ENCODE measurements at places on chromosomes 3 and 15. TPM values are rescaled to one million over a fixed set of nuclear protein-coding genes. Genes with fewer than 3 reads are reported as not detected.

- H3K36me3 ChIP-seq, result peaks cover 4% of the 10 kb centered on the region
- peaks cover 17% of the 10 kb centered on the region for H3K4me1 ChIP-seq
- no peak overlapping the region for H3K27ac ChIP-seq
- no peaks in the 10 kb centered on the region for H3K27me3 ChIP-seq
- DNase-seq, result no peak
- no peak overlapping the region for H3K4me3 ChIP-seq
Measured at GRCh38 chr15:49168016-49168415, 2.0 kb upstream of the GALK2 start.

DNA sequence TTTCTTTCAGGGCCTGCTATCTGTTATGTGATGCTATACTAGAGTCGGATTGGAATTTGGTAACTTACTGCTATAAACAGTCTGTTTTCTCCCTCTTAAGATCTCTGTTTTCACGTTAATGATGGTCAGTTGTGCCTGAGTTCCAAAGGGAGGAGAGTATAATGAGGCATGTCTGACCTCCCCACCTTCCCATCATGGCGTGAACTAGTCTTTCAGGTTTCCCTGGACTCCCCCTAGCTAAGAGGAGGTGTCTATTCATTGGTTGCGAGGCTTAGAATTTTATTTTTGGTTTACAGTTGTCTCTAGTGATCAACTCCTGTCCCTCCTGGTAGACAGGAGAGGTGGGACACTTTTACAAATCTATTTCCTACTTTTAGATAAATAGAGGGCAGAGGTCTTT is 27.8 kb upstream of the PXYLP1 start:
- no peak overlapping the region for H3K4me3 ChIP-seq
- H3K27me3 ChIP-seq, result peaks cover 8% of the 10 kb centered on the region
- H3K36me3 ChIP-seq, result no peaks in the 10 kb centered on the region
- H3K27ac ChIP-seq, result no peak overlapping the region
- H3K4me1 ChIP-seq, result no peaks in the 10 kb centered on the region
- no peak for DNase-seq

Gene AMT
- 21.6 TPM for total RNA-seq

DNA sequence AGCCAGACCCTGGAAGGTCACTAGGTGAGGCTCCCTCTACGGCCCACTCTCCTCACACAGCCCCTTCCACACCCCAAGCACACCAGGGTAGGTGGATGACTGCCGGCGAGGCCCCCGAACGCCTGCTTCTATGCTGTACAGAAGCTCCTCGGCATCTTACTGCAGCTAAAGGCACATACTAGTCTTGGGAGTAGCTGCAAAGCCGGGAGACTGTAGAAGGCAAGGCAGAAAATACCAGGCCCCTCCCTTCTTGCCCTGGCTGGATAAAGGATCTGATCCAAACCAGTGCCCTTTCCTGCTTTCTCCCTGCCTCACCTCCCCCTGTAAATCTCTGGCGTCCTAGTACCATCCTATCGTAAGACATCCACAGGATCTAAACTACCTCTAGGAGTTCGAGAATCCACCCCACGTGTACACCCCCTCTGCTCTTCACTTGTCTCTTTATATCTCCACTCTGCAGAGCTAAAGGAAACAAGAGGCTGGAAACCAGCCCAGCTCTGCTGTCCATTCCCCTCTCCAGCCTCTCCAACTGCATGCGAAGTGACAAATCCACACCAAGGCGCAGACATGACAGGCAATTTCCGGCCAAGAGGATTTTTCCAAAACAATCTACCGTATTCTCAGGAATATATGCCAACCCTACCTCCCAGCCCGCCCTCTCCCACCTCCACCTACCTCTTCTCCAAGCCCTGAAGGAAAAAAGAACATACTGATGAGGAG is 11.8 kb downstream of the TNK2 start:
- H3K4me3 ChIP-seq, result peak overlapping the region; percentile 83
- peaks cover 4% of the 10 kb centered on the region for H3K27me3 ChIP-seq
- H3K4me1 ChIP-seq, result peaks cover 37% of the 10 kb centered on the region
- no peaks in the 10 kb centered on the region for H3K36me3 ChIP-seq
- peak overlapping the region; percentile 83 for H3K27ac ChIP-seq

DNA sequence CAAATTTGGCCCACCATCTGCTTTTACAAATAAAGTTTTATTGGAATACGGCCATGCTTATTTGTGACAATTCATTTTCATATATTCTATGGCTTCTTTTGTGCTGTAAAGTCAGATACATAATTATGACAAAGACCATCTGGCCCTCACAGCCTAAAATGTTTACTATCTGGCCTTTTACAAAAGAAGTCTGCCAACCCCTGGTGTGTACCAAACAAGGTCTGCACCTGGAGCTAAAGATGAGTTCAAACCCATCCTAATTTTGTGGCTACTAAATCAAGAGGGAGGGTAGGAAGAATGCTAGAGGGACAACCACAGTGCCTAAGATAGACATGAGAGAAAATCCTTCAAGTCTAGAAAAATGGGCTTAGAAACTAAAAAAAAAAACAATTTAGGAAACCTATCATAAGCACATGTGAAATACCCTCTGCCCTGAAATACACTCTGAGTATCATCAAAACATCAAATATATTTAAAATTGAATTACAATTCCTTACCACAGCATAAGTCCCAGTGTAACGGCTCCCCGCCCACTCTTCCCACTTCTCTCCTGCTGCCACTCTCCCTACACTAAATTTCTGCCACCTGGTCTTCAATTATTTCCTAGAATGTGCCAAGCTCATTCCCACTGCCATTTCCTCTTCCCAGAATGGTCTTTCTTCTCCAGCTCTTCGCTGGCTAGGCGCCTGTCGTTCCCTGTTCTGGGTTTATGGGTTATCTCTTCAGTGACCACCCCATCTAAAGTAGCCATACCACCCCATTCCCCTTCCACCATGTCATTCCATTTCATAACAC is 950.7 kb upstream of the CFAP20DC start:
- H3K27me3 ChIP-seq, result peaks cover 13% of the 10 kb centered on the region
- DNase-seq, result no peak
- H3K36me3 ChIP-seq, result no peaks in the 10 kb centered on the region
- H3K4me1 ChIP-seq, result peaks cover 22% of the 10 kb centered on the region
- H3K4me3 ChIP-seq, result no peak overlapping the region

DNA sequence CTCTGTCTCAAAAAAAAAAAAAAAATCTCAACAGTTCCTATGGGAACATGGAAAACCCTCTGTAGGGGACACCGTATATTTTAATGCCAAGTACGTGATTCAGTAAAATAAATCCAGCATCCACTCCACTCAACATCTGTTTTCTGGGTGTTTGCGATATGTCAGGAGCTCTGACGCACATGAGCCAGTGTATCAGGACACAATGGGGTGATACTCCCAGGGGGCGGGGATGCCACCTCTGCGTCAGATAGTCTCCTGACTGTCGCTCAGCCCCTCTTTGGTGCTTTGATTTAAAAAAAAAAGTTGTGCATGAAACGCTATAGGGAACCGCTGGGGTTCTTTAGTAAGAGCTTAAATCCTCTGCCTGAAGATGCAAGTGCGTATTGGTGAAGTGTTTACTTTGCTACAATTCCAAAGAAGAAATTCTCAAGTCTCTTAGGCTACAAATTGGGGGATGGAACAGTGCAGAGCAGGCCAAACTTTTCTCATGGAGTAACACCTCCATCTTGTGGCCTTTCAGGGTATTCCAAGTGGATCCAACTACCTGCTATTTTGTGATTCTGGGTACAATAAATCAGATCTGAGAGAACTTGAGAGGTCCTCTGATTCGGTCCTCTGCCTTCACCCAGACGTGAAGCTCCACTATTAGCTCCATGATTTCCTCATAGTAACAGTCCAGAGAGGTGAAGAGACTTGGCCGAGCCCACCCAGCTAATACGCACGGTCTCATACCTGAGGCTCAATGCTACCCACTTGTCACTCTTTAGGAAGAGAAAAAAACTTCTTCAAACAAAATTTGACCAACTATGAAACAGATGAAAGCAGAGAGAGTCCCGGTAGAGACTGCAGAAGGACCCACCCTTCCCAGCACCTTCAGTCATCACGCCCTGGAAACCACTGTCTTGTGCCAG is 9.3 kb upstream of the NR2E3 start:
- peaks cover 18% of the 10 kb centered on the region for H3K4me1 ChIP-seq
- H3K27me3 ChIP-seq, result no peaks in the 10 kb centered on the region
- DNase-seq, result peak; percentile 68
- no peak overlapping the region for H3K4me3 ChIP-seq

Gene RGMA
- 37.0 TPM for total RNA-seq

Gene PLOD2
- 35.0 TPM for total RNA-seq

Gene ARGFX
- total RNA-seq, result not detected

GRCh38 chr15:48361685-48362084 is 30.5 kb downstream of the DUT start:
- H3K36me3 ChIP-seq, result peaks cover 3% of the 10 kb centered on the region
- H3K4me1 ChIP-seq, result peaks cover 8% of the 10 kb centered on the region
- DNase-seq, result no peak
- no peak overlapping the region for H3K4me3 ChIP-seq

Gene FGD5
- 15.3 TPM for total RNA-seq

GRCh38 chr3:41106691-41107090 is 92.6 kb upstream of the CTNNB1 start:
- no peak overlapping the region for H3K4me3 ChIP-seq
- H3K27me3 ChIP-seq, result no peaks in the 10 kb centered on the region
- no peaks in the 10 kb centered on the region for H3K4me1 ChIP-seq
- no peaks in the 10 kb centered on the region for H3K36me3 ChIP-seq

DNA sequence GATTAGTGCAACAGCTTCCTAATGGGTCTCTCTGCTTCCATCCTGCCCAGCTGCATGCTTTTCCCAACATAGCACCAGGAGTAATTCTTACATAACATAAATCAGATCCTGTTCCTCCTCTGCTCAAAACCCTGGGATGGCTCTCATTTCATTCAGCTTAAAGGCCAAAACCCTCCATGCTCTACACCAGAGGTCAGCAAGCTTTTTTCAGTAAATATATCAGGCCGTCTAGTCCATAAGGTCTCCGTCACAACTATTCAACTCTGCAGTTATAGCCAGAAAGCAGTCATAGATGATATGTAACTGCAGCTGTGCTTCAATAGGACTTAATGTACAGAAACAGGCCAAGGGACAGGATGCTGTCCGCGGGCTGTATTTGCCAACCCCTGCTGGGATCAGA is 202.8 kb upstream of the UBE2E2 start:
- peaks cover 15% of the 10 kb centered on the region for H3K27me3 ChIP-seq
- H3K4me1 ChIP-seq, result peaks cover 14% of the 10 kb centered on the region
- DNase-seq, result no peak
- H3K4me3 ChIP-seq, result no peak overlapping the region

DNA sequence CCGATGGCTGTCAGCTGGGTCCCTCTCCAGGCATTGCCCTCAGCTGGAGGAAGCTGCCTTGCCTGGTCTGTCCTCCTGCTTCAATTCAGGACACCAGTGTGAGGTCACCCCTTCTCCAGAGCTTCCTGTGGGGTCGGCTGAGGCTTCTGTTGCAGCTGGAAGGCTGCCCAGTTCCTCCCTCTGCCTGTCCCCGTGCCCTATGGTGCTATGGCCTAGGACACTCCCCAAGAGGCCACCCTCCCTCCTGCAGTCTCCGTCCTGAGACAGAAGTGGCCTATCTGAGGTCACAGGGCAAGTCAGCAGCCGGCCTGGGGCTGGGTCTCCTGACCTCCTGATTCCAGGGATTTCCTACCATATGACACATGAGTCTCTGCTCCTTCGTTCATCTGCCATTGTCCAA is 57.9 kb downstream of the RASGRF1 start:
- H3K36me3 ChIP-seq, result no peaks in the 10 kb centered on the region
- H3K4me1 ChIP-seq, result peaks cover 6% of the 10 kb centered on the region
- H3K4me3 ChIP-seq, result no peak overlapping the region
- no peak for DNase-seq

GRCh38 chr3:99645277-99646106 is 7.1 kb downstream of the COL8A1 start:
- no peak overlapping the region for H3K27ac ChIP-seq
- no peaks in the 10 kb centered on the region for H3K36me3 ChIP-seq
- no peak overlapping the region for H3K4me3 ChIP-seq
- peaks cover 58% of the 10 kb centered on the region for H3K27me3 ChIP-seq

All from type B pancreatic cell (in vitro differentiated cells).